Stimulated activated naive CD4-positive, alpha-beta T cell (primary cell): ENCODE measurements at places on chromosomes 1 and 21.

GRCh38 chr1:183065168-183065706 lies 42.0 kb downstream of the LAMC1 start:
- no peak for DNase-seq

GRCh38 chr1:182630586-182630985 lies 26.4 kb upstream of the RGS16 start:
- DNase-seq: no peak

DNA sequence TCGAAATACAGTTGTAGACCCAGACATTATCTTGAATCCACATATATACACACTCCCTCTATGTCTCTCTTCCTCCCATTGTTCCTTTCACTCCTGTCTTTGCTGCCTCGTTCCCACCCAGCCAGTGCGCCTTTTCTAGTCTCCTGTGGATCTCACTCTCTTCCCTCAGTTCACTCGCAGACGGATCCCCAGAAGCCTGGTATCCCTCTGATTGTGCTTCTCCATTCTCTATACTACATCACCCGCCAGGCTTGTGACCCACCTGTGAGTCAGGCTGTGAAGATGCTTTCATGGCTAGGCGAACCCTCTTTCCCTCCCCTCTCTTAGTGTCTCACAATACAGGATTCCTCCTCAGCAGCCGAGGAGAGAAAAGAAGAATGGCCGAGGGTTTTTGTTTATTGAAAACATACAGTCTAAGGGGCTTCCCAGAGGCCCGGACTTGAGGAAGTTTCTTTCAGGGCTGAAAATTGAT lies 1.5 kb downstream of the HCN3 start:
- DNase-seq: no peak

DNA sequence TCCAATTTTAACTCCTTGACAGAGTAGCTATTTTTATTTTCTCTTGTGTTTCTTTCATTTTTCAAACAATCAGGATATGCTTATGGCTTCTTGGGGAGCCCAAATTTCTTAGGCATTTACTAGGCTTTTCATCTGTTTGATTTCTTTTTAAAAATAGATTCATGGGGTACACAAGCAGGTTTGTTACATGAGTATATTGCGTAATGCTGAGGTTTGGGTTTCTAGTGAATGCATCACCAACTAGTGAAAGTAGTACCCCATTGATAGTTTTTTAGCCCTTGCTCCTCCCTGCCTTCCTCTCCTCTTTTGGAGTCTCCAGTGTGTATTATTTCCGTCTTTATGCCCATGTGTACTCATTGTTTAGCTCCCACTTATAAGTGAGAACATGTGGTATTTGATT lies 190.7 kb downstream of the CENPF start:
- DNase-seq: no peak

- DNase-seq: peak; percentile 3
These were observed 369.7 kb downstream of the RRAGC start for GRCh38 chr1:38489844-38490270.

DNA sequence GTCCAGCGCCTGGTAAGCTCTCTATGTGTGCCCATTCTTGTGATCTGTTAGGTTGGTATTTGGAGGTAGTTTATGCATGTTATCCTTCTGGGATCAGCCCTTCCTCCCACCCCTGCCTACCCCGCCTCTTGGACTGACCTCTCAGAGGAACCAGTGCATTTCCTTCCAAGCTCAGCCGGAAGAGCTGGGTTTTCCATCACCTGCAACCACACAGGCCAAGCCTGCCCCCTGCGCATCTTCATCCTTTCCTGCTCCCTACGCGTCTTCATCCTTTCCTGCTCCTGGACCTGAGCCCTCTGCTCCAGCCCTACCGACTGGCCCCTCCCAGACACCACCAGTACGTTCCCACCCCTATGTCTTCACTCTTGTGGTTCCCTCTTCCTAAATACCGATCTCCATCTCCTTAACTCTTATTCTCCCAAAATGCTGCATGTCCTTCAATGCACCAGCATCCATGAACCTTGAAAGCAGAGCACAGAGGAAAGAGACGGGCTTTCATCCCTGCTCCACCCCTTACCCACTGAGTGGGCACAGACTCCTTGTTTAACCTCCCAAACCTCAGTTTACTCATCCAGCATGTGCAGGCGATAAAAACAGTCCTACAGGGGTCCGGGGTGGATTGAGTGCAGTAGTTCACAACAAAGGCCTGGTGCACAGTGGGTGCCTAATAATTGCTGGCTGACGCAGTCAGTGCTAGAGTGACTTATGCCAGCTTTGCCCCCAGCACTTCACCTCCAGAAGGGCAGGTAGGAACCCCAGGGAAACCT lies 526.3 kb downstream of the MATN1 start:
- no peak for DNase-seq

DNA sequence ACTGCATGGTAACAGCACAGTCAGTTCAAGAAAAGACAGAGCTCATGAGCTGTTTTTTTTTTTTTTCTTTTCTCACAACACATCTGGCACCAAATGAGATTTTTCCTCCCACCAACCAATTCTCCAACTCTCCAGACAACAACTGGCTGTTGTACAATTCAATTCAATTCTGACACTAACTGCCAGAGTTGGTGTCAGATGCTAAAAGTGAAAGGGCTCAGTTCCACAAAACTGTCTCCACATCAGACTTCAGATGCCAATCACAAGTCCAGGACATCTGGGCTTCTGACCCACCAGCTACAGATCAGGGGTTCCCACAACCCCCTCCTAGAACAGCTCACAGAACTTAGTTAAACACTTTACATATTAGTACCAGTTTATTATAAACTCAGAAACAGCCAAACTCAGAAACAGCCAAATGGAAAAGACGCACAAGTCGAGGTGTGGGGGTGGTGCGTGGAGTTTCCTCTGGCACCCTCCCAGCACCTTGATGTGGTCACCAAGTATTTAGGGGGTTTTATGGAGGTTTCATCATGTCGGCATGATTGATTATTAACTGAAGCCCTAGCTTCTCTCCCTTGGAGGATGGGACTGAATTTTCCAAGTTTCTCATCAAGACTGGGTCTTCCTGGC lies 39.2 kb upstream of the LRRC8D start:
- peak; percentile 50 for DNase-seq

DNA sequence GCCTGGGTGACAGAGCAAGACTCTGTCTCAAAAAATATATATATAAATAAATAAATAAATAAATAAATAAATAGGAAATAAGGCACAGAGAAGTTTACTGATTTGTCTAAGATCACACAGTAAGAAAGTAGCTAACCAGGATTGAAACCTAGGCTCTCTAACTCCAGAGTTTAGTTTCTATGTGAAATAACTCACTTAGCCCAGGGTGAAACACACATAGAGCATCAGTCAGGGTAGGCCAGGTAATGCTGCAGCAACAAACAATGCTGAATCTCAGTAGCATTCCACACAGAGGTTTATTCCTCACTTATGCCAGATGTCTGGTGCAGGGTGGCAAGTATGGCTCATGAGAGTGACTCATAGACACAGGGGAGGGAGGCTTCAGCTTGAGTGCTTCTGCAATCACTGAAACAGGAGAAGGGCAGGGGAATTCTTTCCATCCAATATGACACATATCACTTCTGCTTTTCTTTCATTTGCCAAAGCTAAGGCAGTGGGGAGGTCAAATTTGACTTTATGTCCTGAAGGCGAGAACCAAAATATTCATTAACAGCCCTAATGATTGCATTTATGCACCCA lies 37.1 kb upstream of the KANK4 start:
- DNase-seq: no peak

GRCh38 chr1:203465948-203466347 lies 9.7 kb upstream of the PRELP start:
- DNase-seq: no peak

DNA sequence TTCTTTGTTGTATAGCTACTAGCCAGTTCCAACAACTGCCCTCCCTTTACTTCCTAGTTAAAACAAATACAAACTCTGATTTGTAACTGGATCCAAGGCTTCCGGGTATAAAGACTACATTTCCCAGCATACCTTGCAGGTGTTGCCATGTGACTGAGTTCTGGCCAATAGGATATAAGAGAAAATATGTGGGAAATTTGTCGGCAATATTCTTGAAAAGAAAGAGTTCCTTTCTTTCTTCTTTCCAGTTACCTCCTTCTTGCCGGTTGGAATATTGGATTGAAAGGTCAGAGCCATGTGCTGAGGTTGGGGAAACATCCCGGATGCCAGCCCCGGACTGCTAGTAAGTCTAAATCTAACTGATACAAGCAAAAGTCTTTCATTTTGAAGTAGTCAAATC lies 23.0 kb upstream of the ZBTB40 start:
- DNase-seq: no peak

DNA sequence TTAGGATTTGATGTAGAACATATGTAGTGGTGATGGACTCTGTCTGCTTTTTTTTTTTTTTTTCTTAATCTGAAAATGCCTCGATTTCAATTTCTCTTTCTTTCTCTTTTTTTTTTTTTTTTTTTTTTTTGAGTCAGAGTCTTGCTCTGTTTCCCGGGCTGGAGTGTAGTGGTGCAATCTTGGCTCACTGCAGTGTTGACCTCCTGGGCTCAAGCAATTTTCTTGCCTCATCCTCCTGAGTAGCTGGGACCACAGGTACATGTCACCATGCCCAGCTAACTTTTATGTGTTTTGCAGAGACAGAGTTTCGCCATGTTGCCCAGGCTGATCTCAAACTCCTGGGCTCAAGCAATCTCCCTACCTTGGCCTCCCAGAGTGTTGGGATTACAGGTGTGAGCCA lies 17.4 kb downstream of the MAST2 start:
- DNase-seq: no peak

GRCh38 chr21:34606621-34607020 lies 8.3 kb downstream of the RCAN1 start:
- DNase-seq: no peak

GRCh38 chr1:217040711-217041455 lies 317.7 kb upstream of the ESRRG start:
- no peak for DNase-seq

DNA sequence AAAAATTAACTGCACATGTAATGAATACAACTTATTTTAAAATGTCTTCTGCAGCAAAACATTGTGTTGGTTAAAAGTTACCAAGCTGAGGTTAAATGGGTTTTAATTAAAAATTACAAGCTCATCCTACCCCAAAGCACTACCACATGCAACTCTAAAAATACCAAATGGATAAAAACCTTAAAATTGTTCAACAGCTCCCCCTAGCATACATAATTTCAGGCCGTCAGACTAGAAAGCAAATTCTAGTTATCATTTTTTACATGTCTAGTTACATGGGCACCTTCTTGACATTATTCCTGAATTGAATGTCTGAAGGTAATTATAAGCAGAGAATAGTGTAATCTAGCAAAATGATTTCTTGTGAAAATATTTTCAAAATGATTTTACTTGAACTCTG lies 176.5 kb downstream of the C1orf21 start:
- no peak for DNase-seq

- no peak for DNase-seq
These were observed 770.1 kb upstream of the CXADR start for GRCh38 chr21:16742741-16743140.

DNA sequence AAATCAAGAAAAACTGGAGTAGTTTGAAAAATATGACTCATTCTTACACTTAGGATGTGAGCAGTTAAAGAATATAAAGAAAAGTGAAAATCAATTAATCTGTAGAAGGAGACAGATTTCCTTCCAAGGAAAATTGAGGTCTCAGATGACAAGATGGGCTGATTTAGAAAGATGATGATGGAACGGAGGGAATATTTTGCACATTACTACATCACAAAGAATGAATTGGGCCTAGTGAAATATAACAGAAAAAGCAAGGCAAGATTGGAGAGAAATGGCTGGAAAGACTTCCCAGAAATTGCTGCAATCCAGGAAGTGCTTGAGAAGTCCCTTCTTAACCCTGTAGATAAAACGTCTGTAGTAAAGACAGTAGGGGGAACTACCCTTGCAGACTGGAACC lies 169.1 kb upstream of the SYT6 start:
- no peak for DNase-seq

DNA sequence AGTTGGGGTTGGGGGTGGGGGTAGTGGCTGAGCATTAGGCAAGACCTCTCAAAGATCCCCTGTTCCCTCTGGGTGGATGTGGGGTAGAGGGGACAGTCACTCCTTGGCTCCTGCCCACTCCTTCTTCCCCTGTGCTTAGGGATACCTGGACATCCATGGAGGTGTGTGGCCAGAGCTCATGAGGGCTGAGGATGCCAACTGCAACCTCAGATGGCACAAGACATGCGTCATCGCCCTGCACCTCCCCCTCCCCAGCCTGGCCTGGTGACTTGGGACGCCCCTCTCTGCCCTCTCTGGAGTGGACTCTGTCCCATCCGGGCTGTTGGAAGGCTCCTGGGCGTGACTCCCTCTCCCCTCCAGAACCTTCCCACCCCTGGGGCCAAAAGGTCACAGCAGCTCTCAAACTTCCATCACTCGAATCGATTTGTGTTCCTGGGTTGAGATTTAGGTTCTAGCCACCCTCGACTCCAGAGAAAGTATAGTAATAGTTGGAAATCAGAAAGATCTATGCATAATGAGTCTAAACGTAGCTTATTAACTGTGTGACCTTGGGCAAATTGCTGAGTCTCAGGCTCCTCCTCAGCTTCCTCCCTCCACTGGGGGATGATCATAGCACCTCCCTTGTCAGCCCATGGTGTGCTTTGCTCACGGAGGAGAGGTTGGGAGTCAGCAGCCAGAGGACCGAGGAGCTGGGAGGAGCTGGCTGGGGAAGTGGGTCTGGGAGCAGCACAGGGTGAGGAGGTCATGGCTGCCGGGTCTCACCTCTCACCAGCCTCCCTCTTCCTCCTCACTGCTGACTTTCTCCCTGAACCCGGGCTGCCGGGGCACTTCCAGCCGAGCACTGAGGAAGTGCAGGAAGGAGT lies 2.2 kb upstream of the PTPN7 start:
- DNase-seq: no peak

DNA sequence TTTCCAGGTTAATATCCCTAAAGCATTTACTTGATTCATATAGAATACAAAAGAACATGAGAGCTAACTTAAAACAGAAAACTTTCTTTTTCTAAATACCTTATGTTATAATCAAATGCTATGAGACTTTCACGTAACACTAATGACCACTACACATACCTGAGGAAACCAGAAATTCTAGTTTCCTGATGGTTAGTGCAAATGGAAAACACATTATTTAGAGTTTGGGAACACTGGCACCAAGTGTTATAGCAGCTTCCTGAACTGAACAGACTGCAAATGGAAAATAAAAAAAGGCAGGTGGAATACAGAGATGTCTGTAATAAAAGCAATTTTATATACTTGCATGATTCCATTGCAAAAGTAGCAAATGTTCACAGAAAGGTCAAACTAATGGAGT lies 15.5 kb downstream of the PAXBP1 start:
- no peak for DNase-seq

DNA sequence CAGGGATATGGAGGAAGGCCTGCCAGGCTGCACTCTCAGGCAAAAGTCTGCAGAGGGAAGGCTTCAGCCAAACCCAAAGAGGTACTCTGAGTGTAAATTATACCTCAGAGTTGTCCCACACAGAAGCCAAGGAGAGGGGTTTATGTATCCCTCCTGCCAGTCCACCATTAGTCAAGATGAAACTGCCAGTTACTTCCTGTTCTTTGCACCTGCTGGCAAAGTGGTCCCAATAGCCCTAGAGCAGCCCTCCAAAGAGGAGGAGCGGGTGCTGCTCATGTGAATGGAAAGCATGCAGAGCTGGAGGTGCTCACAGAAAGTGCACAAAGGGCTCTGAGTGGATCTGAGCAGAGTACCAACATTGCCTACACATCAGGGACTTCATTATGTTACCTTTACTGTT lies 37.1 kb upstream of the MCOLN3 start:
- DNase-seq: no peak

GRCh38 chr1:22600071-22600816 lies 36.2 kb upstream of the C1QA start:
- no peak for DNase-seq
